ENCODE measurements at places on chromosomes 6 and 20.

GRCh38 chr6:31952140-31952805 lies 6.4 kb downstream of the CFB start:
- DNase-seq, result no peak

GRCh38 chr6:36938536-36938935 lies 16.0 kb upstream of the PI16 start:
- DNase-seq, result no peak

DNA sequence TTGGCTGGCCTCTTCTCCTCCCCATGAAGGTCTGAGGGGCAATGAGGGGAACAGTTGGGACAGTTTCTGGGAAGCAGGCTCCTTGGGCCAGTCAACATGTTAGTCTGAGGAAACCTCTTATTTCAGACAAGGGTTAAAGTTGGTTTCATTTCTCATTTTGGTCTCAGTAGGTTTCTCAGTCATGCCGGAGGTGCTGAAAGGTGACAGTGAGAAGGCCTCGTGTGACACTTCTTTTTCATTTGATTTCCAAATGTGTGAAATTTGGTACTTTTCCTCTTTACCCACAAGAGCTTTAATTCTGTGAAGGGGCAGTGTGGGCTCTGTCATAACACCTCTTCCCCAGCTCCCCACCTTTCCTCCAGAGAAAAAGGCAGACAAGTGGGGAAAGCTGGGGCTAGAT lies 7.5 kb upstream of the GLP1R start:
- no peak for DNase-seq

- no peak for DNase-seq
These were observed 19.3 kb downstream of the FAXC start for GRCh38 chr6:99330159-99330558.

DNA sequence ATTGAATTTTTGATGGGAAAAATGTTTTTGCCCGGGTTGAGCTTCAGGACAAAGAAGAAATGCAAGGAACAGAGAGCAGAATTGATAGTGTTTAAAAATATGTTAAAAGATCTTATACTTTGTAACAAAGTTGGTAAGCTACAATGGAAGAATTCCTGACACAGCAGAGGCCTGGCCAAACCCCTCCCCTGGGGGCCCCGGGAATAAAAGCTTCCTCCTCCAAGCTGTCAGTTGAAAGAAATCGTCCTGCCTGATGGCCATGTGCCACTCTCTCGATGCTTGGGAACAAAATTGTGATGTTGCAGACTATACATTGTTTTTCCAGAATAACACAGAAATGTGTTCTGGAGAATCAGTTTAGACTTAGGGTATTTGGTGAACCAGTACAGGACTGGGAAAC lies 14.2 kb upstream of the TOX2 start:
- peak; percentile 87 for DNase-seq

DNA sequence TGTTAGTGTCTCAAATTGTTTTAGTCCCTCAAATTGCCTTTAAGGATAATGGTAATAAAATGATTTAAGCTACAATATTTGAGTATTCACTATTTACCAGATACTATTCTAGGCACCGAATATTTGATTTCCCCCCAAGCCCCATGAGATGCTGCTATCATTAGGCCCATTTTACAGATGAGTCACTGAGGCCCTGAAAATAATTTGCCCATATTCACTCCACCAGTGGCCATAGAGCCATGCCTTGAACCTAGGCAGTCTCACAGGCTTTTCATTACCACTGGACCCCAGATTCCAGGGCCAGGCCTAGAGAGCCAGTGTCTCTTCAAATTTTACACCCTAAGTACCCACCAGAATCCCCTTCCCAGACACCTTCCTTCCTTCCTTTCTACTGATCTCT lies 133.7 kb downstream of the LINC00237 start:
- no peak for DNase-seq

DNA sequence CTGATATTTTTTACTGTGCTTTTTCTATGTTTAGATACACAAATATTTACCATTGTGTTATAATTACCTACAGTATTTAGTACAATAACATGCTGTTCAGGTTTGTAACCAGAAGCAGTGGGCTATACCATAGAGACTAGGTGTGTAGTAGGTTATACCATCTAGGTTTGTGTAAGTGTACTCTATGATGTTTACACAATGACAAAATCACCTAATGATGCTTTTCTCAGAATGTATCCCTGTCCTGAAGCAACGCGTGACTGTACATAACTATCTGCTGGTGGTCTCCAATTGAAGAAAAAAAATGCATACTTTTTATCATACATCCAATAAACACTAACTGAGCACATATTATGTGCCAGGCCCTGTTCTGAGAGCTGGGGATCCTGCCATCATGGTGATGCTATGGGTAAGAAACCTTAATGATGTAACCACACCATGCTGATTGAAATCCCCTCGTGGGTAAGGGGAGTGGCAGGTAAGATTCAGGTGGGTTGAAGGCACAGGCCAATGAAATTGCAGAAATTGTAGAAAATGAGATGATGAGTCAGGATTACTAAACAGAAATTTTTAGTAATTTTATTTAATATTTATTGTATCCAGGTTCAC lies 76.8 kb downstream of the FYN start:
- no peak for DNase-seq

DNA sequence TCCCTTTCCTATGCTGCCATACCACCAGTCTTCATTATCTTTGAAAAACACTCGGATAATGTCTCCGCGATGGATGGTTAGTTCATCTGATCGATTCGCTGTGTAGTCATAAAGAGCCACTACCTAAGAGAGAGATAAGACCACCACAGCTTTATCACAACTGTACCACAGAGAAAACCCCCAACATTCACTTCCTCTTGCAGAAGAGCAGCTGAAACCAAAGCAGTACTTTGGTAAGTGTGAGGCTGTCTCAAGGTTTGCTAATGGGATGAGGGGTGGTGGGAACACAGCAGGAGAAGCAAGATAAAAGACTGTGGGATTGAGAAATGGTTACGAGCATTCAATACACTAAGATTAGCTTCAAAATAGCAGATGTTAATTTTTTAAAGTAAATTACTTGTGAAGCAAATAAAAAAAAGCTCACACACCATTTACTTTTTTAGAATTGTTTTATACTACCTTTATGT lies 142.1 kb downstream of the MYB start:
- no peak for DNase-seq

GRCh38 chr6:84280030-84280429 lies 52.6 kb upstream of the CEP162 start:
- no peak for DNase-seq

- DNase-seq, result no peak
These were observed 11.5 kb downstream of the ADGRG6 start for GRCh38 chr6:142313284-142313683.

DNA sequence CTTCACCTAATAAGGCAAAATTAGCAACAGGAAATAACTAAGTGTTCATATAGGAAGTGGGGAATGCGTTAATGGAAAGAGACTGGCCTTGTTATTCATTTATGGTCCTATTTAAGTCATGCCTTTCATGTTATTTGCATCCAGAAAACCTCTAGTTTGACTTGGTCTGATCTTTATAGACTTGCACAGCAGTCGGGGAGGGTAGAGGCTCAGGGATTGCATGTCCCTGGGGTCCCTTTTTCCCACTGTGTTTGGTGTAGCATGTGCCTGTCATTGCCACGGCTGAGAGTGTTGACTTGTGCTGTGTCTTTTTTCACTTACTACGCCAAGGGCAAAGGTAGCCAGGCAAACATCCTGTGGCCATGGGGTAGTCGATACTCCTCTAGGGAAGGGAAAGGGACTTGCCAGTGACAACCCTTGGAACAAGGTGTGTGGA lies 105.4 kb upstream of the RIN2 start:
- DNase-seq, result no peak

DNA sequence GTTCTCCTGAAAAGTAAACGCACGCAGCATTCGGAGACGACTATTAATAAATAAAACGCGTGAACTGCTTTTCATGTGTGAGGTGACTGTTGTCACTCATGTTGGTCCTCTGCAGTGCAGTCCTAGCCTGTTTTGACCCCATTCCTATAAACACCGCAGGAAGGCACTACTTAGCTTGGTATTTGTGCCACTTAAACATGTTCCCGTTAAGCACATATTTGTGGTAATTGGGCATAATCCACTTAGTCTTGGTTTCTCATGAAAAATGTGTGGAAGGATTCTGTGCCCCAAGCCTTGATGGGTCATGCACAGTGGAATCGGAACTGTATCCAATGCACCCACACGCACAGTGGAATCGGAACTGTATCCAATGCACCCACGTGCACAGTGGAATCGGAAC lies 313.9 kb downstream of the THBS2 start:
- DNase-seq, result no peak

DNA sequence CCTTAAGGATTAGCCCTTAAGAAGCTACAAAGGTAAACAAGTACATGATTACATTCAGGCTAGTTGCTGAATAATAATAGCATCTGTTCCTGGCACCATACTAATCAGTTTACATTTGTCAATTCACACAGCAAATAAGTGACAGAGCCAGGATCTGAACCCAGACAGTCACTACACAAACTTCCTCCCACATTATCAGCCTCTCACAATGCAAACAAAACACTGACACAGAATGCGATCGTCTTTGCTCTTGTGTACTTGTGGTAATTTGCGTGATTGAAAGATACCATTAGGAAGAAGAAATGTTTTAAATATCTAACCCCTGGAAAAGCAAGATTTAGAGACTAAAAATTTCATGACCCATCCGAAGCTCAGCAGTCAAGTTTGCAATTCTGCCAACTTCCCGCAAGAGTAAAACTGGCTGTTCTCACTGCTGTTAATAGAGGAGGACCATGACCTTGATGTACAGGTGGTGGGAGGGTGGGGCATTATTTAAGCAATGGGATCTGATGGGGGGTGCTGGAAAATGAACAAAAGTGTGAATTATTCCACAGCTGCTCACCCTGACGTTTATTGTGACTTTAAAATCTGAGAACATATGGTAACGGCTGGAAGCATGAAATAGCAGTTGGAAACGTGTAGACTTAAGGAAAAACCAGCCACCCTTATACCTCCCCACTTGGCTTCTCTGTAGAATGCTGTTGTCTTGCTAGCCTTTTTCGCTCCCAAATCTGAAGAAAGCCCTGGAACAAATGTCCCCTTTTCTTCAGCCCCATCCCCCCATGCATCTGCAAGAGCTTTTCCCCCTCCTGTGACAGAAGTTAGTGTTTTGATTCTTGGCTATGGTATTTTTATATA lies 95.3 kb upstream of the ARMC2 start:
- DNase-seq, result no peak

DNA sequence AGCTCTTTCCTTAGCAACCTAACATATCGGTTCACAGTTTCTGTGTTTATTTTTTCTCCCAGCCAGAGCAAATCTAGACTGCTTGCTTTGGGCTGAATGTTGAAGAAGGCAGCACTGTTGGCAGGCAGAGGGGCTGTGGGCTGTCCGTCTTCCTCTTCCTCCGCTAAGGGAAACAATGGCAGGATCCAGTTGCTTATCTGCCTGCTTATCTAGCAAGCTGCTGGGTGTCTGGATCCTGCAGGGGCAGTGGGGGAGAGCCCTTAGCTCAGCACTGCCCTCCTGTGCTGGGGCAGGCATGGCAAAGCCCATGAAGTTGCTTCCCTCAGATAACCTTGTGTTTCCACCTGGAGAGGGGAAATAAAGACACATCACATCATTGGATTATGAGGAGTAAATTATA lies 92.7 kb upstream of the CD93 start:
- DNase-seq, result no peak

All from right lung (tissue), 10 donors.